Amygdala (tissue), 56 donors: ENCODE measurements at places on chromosomes 3 and 15.

- no peak for DNase-seq
Measured at GRCh38 chr3:150722267-150722666, 18.5 kb upstream of the ERICH6 start.

- DNase-seq, result no peak
Measured at GRCh38 chr3:153338487-153338886, 176.5 kb downstream of the RAP2B start.

- DNase-seq, result no peak
Measured at GRCh38 chr3:12629560-12629959, 34.4 kb downstream of the RAF1 start.

- no peak for DNase-seq
Measured at GRCh38 chr3:54773271-54773670, 154.6 kb downstream of the LRTM1 start.

- DNase-seq, result no peak
Measured at GRCh38 chr3:137998121-137999042, 11.6 kb upstream of the CLDN18 start.

DNA sequence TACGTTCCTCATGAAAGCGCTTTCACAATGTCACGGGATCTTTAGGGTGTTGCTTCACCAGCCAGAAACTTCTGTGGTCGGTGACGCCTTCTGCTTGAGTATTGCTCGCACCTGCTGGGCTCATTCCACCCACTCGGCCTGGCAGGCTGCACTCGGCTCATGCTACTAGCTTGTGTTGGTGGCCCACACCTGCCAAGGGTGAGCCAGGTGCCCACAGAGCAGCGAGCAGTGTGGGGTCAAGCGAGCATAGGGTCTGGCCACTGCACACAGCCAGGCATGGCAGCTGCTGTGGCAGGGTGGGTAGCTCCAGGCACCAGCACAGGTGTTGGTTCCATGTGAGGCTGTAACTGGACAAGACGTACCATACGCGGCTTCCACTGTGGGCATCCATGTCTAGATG is 202.9 kb upstream of the CADM2 start:
- DNase-seq, result no peak

DNA sequence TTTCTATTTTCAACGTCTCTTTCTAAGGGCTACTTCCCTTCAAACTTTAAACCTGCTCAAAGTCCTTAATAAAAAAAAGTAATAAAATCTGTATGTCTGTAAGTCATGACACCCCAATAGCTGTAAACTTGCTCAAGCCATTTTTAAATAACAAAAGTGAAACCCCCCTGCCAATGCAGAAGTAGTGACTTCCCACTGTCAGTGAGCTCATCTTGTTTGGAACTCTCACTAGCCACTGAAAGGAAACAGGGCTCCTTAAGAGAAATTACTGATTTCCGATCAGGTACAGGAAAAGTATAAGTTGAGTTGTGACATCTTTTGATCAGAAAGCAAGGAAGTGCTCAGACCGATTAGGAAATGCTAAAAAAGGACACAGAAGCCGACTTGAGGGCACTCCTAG is 27.6 kb upstream of the GPR171 start:
- no peak for DNase-seq

DNA sequence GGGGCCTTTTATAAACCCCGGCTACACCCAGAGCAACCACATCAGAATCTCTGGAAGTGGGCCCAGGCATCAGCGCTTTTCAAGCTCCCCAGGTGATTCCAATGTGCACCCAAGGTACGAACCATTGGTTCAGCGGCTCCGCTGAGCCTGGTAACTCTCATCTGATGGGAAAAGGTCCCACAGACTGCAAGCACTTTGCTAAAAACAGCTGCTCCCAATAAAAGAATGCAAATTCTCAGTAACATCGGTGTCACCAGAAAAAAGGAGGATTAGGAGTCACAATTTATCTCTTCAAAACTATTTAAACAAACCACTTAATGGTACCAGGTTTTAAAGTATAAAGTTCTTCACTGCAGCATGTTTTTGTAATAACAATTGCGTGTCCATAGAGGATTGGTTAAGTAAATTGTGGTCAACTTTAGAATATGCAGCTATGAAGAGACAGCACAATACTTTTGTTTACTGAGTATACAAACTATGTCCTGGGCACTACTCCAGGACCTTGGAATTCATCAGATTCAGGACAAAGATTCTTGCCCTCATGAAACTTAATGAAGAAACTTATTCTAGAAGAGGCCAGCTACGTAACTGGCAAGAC is 660.7 kb upstream of the ADAMTS9 start:
- no peak for DNase-seq

- no peak for DNase-seq
Measured at GRCh38 chr3:454986-455385, 258.4 kb downstream of the CHL1 start.

DNA sequence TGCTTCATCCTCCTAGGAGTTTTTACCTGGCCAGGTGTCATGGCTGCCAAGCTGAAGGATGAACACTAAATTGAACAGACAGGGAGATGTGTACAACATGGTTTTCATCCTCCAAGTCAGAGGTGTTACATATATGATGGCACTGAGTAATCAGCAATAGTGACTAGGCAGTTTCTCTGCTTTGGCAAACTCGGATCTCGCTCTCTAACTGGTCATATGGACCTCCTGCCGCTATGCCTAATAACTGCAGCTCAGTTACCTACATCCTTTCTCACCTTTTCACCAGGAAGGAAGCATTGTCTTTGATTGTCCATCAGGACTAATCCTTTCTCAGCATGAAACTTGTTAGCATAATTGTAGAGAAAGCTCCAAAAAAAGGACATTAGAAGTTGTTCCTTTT is 175.9 kb upstream of the PLSCR5 start:
- DNase-seq, result no peak

GRCh38 chr15:30921106-30921505 is 17.4 kb downstream of the FAN1 start:
- DNase-seq, result no peak

DNA sequence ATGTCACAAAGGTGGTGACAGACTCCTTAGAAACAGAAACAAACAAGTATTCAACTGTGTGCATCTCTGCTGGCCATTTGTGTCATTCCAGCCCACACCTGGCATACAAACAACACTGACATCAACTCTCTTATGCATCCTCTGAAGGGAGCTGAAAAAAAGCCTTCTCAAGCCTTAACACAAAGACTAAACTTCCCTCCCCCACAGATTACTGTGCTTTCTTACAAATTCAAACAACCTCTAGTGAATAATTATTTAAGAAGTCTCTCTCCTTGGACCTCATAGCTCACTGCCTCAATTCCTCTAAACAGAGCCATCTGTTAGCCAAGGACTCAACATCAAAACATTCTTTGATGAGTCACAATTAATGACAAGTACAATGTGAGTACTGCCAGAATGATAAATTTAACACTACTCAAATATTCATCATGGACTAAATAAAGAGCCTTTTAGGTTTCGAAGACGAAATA is 132.1 kb downstream of the WDR76 start:
- no peak for DNase-seq

DNA sequence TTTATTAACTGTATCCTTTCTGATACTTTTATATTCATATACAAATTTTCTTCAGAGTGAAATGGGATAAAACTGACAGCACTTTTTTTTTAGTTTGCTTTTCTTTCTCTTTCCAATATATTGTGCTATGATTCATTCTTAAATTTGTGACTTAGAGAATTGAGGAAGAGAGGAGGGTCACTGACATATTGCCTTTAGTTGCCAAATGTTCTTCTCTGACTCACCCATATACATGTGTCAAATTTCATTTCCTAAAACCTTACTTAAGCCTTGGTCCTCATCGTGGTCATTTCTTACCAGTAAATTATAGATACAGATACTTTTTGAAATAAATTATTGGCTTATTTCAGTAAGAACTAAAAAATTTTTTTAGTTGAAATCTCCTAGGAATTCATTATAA is 53.9 kb downstream of the CLASP2 start:
- no peak for DNase-seq

GRCh38 chr3:13839726-13840340 is 40.0 kb downstream of the WNT7A start:
- DNase-seq, result no peak

- DNase-seq, result no peak
Measured at GRCh38 chr3:29635888-29636287, 355.0 kb downstream of the RBMS3 start.

- DNase-seq, result no peak
Measured at GRCh38 chr3:19596408-19596807, 337.6 kb downstream of the EFHB start.

- no peak for DNase-seq
Measured at GRCh38 chr15:50181969-50182218, at the start of gene SLC27A2. Gene SLC27A2, plus strand, starts transcription at chr15:50182196. Its CDS starts 232 bp downstream, at chr15:50182428.

GRCh38 chr3:140702281-140702680 is 24.4 kb downstream of the TRIM42 start:
- DNase-seq, result no peak

DNA sequence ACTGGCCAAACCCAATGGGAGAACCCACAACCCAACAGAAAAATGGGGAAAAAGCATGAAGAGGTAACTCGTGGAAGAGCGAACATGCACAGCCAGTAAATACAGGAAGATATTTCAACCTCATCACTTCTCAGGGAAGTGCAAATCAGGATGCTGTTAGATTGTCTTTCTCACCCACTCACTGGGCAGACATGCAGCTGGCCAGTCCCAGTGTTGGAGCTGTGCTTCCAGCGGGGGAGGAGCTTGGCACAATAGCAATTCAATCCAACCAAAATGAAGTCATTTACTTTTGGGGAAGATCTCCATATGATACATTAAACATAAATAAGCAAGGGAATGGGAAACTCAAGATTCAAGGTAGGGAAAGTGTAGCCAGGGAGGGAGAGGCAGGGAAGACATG is 12.1 kb downstream of the WNT7A start:
- no peak for DNase-seq

GRCh38 chr15:51189669-51190385 is 95.1 kb upstream of the TNFAIP8L3 start:
- no peak for DNase-seq

DNA sequence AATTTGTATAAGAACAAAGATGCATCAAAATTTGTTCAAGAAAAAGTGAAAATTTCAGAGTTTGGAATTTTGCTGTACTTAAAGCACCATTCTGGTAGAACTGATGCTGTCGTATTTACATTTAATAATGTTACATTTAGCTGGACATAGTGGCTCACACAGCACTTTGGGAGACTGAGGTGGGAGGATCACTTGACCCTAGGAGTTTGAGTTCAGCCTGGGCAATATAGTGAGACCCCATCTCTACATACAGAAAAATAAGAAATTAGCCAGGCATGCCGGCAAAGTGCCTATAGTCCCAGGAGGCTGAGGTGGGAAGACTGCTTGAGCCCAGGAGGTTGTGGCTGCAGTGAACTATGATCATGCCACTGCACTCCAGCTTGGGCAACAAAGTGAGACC is 51.5 kb upstream of the SKIL start:
- no peak for DNase-seq

DNA sequence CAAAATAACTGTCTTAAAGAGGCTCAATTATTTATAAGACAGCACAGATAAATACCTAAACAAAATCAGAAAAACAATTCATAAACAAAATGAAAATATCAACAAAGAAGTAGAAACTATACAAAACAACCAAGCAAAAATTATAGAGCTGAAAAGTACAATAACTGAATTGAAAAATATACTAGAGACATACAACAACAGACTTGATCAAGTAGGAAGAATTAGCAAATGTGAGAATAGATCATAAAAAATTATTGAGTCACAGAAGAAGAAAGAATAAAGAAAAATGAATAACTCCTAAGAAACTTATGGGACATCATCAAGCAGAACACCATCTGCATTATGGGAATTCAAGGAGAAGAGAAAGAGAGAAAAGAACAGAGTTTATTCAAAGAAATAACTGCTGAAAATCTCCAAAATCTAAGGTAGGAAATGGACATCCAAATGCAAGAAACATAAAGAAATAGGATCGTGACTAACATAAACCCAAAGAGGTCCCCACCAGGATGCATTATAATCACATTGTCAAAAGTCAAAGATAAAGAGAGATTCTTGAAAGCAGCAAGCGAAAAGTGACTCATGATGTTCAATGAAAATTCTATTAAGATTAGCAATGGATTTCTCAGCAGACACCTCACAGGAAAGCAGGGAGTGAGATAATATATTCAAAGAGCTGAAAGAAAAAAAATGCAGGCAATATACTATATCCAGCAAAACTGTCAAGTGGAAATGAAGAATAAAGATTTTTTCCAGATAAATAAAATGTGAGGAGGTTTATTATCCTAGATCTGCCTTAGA is 85.9 kb downstream of the DCLK3 start:
- no peak for DNase-seq

DNA sequence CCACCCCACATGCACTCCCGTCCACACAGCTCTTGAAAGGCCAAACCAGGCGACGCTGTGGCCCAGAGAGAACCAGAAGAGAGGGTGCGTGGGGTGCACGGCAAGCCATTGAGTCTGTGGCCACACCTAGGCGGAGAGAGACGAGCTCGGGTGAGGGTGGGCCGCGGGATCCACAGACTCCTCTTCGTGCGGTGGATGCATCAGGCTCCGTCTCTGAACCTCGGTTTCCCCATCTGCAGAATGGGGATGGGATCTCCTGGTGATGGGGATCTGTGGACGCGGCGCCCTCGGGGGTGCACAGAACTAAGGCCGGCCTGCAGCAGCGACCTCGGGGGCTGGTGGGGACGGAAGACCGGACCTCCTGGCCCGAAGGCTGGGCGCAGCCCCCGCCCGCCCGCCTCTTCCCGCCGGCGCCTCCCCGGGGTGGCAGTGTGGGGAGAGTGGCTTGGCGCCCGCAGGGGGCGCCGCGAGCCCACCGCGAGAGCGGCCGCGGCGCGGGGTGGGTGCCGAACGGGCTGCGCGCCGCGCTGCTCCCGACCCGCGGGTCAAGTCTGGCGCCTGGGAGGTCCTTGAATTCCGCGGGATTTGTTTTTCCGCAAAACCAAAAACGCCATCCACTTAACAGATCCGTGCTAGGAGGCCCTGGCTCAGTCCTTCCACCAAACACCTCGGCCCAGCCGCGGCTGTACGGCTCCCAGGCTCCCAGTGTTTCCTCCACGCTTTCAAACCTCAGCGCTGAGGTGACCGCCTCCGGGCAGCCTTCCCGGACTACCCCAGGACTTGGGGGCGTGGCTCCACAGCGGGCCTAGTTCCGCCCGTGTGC is 13.2 kb upstream of the ADPGK start:
- no peak for DNase-seq

GRCh38 chr3:58839187-58839586 is 172.6 kb upstream of the FAM3D start:
- DNase-seq, result no peak
